Fibroblast of villous mesenchyme (primary cell): ENCODE measurements at places on chromosomes 2 and 18. TPM values are rescaled to one million over a fixed set of nuclear protein-coding genes. Genes with fewer than 3 reads are reported as not detected.

ARHGAP15 gene
- total RNA-seq = 0.43 TPM in 1 of 2 replicates, not detected in the other

PLCD4 gene
- 0.97 and 2.2 TPM in 2 replicates for total RNA-seq

AMER3 gene
- not detected in 2 replicates for total RNA-seq

CD8B2 gene
- total RNA-seq = not detected in 2 replicates

FASTKD2 gene
- 34.1 and 53.5 TPM in 2 replicates for total RNA-seq

IL36B gene
- not detected in 2 replicates for total RNA-seq

GRP gene
- 0.32 TPM in 1 of 2 replicates, not detected in the other for total RNA-seq

RFTN2 gene
- total RNA-seq = 4.7 and 6.4 TPM in 2 replicates

CD302 gene
- 8.4 and 13.4 TPM in 2 replicates for total RNA-seq

SERPINB11 gene
- total RNA-seq = not detected in 2 replicates
